ENCODE measurements at places on chromosomes 2 and 18. TPM values are rescaled to one million over a fixed set of nuclear protein-coding genes. Genes with fewer than 3 reads are reported as not detected.

The GAL3ST2 gene
- total RNA-seq, result not detected

The SLC40A1 gene
- total RNA-seq, result 139 TPM

The SERPINB13 gene
- total RNA-seq, result 3.9 TPM

The PLGLB2 gene
- total RNA-seq, result 7.1 TPM

The FBXO36 gene
- 13.8 TPM for total RNA-seq

The UGT1A4 gene
- total RNA-seq, result 0.30 TPM

The GALNT5 gene
- 24.0 TPM for total RNA-seq

The CREG2 gene
- total RNA-seq, result not detected

The KCNS3 gene
- total RNA-seq, result 99.0 TPM

The COL3A1 gene
- total RNA-seq, result 131 TPM

The FAM124B gene
- 1.5 TPM for total RNA-seq

The LHCGR gene
- total RNA-seq, result not detected

The RASGRP3 gene
- 34.6 TPM for total RNA-seq

The UNC80 gene
- total RNA-seq, result 0.11 TPM

The GPAT2 gene
- 0.10 TPM for total RNA-seq

The GALR1 gene
- not detected for total RNA-seq

The MYO7B gene
- 6.1 TPM for total RNA-seq

The NGEF gene
- total RNA-seq, result 6.3 TPM

The ABCG8 gene
- total RNA-seq, result not detected

The ALPG gene
- total RNA-seq, result not detected

The PRSS56 gene
- total RNA-seq, result not detected

The COL4A4 gene
- 31.2 TPM for total RNA-seq

The CNDP1 gene
- total RNA-seq, result not detected

The POTEJ gene
- total RNA-seq, result not detected

The SYT4 gene
- not detected for total RNA-seq

The DQX1 gene
- 0.37 TPM for total RNA-seq

The KLHL14 gene
- 0.20 TPM for total RNA-seq

The GPR155 gene
- total RNA-seq, result 2.2 TPM

The EGR4 gene
- total RNA-seq, result not detected

The PRLH gene
- not detected for total RNA-seq
